Fibroblast of skin of left biceps (primary cell): ENCODE measurements at places on chromosomes 2 and 18.

DNA sequence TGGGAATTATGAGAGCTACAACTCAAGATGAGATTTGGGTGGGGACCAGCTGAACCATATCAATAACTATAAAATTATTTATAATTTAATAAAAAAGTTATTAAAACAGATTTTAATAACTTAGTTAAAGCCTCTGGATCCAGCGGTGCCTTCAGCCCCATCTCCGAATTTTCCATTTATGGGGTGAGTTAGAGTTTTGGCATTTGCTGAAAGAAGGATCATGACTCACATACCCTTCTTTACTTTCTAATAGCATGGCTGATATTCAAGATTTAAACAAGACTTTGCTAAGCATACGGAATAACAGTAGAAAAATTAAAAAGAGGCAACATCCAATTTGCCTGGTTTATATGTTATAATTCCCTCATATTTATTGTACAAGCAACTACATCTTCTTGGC is 94.5 kb downstream of the RDH14 start:
- DNase-seq, result no peak

DNA sequence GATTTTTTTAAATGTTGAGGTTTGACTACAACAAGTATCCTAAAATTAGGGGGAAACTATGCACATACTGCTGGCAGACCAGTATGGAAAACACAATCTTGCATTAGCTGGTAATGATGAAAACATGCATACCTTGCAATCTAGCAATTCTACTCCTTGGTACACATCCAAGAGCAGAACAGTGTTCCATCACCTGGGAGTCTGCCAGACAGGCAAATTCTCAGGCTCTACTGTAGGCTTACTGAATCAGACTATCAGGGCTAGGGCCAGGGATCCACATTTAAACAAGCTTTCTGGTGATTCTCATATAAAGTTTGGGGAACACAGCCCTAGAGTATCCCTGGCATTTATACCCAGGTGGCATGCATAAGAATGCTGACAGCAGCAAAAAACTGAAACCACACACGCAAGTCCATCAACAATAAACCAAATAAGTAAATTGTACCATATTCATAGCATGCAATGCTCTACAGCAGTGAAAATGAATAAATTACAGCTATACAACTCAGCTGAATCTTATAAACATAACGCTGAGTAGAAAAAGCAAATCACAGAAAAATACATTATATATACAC is 13.6 kb downstream of the CDH2 start:
- DNase-seq, result peak; percentile 88

GRCh38 chr2:241030333-241030680 is 31.9 kb downstream of the SNED1 start:
- DNase-seq, result no peak

DNA sequence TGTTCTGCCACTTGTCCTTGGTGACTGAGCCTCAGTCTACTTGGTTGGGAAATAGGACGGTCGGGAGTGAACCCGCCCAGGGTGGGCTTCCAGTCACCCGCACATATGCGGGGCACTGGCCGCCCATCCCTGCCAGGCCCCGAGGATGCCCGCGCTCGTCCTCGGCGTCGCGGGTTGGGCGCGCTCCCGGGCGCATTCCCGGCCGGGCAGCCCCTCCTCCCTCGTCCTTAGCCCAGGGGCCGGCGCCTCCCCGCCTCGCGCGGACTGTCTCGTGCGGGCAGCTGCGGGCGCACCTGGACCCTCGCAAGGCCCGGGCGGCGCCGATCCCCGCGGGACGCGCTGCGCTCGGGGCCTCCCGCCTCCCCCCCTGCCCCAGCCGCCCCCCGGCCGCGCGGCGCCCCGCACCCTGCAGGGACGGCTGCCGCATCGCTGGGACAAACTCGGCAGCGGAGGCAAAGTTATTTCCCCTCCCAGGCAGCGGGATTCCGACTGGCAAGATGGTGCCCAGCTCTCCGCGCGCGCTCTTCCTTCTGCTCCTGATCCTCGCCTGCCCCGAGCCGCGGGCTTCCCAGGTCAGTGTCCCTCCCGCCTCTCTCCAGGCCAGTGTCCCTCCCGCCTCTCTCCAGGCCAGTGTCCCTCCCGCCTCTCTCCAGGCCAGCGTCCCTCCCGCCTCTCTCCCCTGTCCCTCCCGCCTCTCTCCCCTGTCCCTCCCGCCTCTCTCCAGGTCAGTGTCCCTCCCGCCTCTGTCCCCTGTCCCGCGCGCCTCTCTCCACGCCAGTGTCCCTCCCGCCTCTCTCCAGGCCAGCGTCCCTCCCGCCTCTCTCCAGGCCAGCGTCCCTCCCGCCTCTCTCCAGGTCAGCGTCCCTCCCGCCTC is at the start of gene FBLN7:
TSS of gene FBLN7 (plus strand) at position 227 of the 874 bp plus-strand sequence. CDS start at position 498, 271 bp downstream.
- no peak for DNase-seq

GRCh38 chr2:215540658-215541057 is 104.8 kb upstream of the FN1 start:
- peak; percentile 93 for DNase-seq

DNA sequence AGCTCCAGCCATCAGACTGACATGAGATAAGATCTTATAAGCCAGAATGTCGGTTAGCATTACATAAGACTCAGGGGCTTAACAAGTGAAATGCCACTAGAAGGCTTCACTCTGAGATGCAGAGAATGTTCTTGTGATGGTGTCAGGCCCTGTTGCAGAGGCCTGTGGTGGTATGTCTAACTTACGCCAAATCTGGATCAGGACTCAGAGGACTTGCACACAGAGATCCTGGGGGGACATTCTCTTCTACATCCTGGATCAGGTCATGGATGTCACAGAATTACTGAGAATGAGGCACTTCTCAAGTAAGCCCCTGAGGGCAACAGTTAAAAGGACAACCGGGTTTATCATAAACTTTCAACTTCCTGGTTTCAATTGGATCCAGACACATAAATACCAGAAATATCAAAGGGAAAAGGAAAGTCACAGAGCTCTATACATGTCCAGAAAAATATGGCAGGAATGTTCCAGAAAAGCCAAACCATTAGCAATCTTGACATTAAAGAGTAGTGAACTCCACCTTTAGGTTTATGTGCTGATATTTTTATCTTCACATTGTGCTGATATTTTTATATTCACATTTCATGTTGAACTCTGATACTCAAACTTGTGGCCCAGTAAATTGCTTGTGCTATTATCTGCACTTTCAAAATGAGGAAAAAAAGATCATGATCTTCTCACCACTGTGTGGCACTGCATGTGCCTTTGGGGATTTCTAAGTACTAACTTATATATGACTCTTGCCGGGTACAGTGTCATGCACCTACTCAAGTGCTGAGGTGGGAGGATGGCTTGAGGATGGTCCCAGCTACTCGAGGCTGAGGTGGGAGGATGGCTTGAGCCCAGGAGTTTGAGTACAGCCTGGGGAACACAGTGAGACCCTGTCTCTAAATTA is 137.5 kb upstream of the RNF152 start:
- DNase-seq, result peak; percentile 19

DNA sequence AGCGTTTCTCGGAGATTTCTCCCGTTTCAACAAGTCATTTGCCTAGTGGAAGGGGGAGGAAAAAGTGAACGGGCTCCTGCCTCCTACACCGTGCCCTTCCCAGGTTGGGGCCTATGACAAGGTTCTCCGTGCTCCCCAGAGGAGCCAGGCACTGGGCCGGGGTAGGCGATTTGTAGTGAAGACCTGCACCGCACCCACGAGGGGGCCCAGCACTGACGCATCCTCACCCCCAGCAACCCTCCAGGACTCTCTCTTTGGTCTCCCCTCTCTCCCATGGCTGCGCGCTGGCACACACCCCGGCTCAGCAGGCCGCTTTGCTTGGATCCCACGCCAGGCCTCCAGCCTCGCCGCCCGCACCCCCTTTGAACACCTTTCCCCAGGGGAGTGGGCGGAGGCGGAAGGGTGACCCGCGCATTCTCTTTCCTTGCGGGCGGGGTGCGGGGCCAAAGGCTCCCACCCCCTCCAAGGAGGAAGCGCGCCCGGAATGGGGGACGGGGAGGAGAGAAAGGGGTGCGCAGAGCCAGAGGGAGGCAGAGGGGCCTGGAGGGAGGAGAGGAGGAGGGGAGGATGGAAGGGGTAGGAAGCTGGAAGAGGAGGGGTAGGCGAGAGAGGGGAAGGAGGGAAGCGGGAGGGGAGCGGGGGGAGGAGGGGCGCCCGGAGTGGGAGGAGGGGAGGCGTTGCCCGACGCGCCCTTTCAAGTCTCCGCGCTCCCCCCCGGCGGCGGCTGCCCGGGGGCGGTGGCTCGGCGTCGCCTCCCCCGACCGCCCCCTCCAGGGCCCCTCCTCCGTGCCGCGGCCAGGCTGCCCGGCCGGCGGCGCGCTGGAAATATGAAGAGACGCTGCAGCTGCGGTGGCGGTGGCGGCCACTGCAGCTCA is at the start of gene APCDD1:
TSS of gene APCDD1 (plus strand) at position 830 of the 875 bp plus-strand sequence. CDS start 347 bp downstream, outside the sequence.
- DNase-seq, result no peak

DNA sequence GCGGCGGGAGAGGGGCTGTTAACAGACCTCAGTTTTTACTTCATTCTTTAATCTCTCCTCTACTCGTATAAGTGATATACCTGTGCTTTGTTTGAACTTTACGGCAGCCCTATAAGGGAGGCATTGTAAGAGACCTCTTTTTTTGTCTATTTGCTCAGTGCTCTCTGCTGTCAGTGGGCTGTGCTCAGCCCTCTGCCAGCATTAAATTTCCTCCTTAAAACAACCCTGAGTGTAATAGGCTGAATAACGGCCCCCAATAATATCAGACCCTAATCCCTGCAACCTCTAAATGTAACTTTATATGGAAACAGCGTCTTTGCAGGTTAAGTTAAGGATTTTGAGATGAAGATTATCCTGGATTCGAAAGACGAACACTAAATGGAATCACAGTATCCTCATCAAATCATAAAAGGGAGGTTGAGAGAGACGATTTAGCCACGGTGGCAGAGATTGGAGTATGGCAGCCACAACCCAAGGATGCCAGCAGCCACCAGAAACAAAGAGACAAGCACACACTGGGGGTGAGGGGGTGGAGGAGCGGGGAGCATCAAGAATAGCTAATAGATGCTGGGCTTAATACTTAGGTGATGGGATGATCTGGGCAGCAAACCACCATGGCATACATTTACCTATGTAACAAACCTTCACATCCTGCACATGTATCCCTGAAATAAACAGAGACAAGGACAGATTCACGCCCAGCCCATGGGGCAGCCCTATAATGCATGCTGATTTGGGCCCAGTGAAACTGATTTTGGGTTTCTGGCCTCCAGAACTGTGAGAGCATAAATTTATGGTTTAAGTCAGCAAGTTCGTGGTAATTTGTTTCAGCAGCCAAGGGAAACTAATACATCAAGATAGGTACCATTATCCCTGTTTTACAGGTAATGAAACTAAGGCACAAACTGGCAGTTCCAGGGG is 894 bp upstream of the FARSB start:
- DNase-seq, result no peak

DNA sequence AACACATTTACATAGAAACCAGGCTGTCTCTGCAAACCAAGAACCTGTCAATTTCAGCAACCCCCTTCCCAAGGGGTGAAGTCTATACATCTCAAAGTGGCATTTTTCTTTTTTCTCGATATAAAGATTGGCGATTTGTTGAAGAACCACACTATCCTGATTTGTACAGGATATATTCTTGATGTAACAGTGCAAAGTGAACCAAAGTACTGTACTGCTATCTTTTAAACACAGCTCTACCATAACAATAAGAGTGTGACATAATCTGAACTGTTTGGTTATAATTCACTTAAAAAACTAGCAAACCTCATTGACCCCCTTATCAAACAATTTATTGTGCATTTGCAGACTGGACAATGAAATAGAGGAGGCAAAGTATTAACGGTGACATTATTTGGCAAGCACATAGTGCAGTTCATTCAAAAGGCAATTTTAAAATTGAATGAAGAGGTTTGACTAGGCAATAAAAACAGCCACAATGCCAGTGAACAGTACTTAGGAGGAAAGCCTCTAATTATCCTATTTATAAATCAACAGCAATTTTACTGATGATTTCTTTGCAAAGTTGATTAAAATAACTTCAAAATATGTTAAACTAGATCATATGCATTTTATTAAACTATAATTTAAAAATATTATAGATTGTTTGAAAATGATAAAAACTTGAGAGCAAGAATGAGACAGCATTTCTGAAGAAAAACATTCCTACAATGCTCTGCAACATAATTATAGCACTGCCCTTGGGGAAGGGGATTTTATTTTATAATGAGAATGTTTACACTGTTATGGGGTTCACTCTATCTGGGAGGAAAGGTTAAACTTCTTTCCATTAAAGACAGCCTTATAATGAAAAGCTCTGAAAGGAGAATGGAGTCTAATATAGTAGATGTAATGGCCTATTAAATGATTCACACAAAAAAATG is 440.9 kb downstream of the ZEB2 start:
- no peak for DNase-seq

GRCh38 chr18:9296233-9297006 is 38.2 kb upstream of the TWSG1 start:
- DNase-seq, result no peak

GRCh38 chr2:144452989-144453336 is 67.0 kb downstream of the ZEB2 start:
- DNase-seq, result no peak

DNA sequence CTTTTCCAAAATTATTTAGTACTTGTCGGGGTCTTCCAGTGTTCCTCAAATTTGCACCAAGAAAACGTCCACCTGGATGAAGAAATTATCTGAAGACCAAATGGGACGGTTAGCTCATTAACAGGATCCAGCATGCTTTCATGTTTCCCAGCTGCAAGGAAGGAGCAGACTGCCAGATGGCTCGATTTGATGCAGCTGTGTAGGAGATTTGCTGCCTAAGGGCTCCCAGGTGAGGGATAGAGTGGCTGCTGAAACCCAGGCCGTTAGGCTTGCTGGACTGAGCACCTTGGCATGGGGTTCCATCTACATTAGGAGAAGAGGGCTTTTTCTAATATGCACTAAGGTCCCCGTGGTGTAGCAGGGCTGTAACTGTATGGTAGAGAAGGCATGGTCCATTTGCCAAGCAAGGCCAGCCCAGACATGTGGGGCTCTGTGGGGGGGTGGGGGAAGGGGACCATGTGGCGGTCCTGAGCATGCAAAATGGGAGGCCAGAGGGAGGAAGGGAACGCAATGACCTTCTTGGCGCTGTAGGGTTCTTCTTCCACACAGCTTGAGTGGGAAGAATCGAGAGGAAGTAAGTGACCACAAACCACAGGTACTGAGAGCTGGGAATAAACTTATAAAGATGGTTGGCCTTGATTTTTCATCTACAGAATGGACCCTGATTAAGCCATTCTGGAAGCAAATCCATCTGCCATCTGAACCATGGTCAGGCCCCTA is 144.0 kb downstream of the TMEM163 start:
- no peak for DNase-seq

GRCh38 chr2:96693286-96694200 is 46.3 kb downstream of the LMAN2L start:
- no peak for DNase-seq

DNA sequence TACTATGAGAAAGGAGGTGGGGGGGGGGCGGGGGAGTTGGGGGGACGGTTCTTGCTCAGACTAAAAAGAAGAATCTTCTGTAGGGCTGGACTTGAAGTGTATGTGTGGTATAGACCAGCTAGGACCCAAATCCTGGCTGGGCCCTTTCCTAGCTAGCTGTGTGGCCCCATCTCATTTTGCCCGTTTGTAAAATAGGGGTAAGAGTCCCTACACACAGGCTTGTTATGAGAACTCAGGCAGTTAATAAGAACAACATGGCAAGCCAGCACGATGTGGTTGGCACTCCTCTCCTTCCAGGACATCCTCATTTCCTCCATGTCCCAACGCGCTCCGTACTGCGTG is 1.1 kb downstream of the EVA1A start:
- no peak for DNase-seq
